ENCODE measurements at places on chromosomes 5 and 9.

DNA sequence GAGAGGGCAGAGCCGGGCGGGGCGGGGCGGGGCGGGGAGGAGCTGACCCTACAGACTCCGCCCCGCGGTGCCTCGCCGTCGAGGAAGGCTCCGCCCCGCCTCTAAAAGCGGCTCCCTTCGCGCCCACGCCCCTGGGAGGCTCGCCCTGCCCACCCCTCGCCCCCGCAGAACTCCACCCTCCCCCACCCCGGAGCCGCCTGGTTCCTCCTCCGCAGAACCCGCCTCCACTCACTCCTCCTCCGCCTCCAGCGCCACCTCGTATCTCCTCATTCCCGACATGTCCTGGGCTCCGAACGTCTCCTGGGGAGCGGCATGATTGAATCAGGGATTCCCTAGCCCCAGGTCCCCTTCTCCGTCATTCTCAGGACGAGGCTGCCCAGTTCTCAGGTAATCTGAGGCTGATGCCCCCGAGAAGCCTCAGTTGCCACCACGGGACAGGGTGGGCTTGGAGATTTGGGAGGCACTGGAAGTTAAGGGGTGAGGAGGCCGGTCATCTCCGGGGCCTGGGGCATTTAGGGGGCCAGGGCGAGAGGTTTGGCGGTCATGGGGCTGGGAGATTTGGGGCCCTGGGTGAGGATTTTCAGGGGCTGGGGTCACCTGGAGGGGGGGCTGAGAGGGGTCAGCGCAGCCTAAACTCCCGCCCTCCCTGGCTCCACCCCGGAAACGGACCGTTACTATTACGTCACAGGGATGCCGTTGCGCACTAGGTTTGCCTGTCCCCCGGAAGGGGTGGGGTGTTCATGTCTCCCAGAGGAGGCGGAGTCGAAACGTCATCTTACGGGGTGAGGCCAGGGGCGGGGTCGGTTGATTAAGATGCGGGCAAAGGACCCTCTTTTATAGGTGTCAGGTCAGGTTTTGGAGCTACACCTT lies 3.2 kb upstream of the CCL27 start:
- peak; percentile 73 for DNase-seq

- no peak for DNase-seq
Measured at GRCh38 chr5:100616981-100617380, 81.8 kb downstream of the FAM174A start.

DNA sequence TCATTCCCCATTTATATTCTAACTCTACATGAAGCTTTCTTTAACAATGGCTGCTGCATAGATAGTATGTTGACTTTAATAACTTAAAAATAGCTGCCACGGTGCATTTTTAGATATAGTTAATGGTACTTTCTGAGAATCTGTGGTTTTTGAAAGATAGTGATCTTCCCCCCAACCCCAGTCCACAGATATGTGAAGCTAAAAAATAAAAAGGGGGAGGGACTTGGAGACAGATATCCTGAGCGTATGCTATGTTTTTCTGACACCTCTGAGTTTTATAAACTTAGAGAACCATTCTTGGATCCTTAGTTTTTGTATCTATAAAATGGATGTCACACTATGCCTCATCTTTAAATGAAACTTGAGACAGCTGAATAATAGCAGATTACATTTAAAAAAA lies 120.5 kb downstream of the SNX18 start:
- no peak for DNase-seq

- no peak for DNase-seq
Measured at GRCh38 chr5:164868761-164869160, 1363.3 kb downstream of the MAT2B start.

DNA sequence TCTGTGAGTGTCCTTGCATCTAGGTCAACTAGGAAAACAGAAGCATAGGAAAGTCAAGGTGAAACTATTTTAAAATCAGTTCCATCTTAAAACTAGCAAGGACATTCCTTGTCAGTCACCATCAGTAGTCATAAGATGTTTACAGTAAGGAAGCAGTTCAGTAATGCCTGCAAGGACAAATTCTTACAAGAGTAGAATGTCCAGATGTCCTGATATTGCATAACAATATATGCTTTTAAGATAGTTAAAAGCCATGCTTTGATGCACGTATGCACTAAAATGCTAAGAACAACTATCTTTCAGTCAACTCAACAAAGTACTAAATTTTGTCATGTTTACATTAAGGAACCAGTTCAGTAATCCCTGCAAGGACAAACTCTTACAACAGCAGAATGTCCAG lies 11.3 kb upstream of the SVEP1 start:
- DNase-seq: no peak
